ENCODE measurements at places on chromosomes 1 and 21.

DNA sequence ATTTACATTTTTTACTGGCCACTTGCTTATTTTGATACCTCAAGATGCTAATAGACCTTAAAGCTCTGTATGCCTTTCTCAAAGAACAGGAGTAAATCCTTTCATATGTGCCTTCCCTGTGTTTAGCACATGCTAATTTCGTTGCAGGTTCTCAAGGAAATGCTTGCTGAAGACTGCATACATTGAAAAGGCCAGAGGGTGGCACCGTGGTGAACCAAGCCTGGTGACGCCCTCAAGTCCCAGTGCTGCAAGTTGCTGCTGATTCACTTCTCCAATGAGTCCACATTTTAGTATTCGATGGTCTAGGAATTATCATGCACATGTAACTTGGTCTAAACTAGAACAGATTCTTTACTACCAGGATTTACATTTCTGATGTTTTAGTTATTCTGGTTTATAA is 94.1 kb downstream of the CLDN17 start:
- peak; percentile 44 for DNase-seq

DNA sequence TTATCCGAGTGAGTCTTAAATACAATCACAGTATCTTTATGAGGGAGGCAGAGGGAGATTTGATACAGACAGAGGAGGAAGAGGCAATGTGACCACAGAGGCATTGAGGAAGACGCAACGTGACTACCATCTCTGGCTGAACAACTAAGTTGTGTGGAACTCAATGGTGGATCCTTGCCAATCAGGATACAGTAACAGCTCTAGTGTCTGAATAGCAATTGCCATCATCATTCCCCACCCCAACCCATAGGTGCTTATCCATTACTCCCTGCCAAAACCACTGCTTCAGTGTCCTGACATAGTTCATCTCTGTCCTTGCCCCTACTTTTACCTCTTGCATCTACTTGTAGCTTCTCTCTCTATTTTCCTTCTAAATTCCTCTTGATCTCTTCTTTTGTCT is 20.5 kb upstream of the RHBDL2 start:
- DNase-seq = no peak

GRCh38 chr1:175635092-175635491 is 108.3 kb downstream of the TNR start:
- DNase-seq = no peak

- DNase-seq = peak; percentile 65
Observed at GRCh38 chr21:35163411-35163810, 114.3 kb upstream of the RUNX1 start.

- DNase-seq = no peak
Observed at GRCh38 chr1:66357478-66358197, 176.3 kb upstream of the SGIP1 start.

DNA sequence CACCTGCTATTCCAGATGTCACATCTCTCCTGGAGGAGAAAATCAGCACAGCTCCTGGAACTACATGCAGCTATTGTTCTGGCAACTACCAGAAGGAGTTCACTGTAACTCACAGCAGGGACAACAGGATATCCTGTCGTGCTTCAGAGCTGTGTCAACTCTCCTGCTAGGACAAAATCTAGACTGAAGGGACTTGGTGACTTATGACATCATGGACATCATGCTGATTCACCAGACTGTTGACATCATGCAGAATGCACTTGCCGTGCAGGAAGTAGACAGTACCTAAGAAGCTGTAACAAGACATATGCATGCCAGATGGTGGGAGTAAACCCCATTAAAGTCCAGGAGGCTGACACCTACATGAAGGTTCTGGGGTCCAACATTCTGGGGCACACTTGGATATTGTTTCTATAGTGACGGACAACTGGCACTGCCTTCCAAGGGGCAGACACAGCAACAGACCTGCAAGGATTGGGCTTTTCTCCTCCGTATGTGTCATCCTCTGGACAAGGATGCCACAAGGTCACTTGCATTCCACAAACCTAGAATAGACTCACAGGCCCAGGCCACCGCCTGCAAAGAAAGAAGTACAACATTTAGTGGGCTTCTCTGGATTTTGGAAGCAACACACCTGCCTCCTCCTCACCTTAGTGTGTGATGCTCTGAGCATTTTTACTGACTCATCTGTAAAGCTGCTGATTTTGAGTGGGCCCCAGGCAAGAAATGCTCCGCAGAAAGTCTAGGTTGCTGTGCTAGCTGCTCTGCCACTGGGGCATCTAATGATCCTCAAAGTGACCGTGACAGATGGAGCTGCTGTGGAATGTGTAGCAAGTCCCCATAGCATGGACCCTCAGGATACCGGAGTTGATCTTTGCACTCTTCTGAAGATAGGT is 249.2 kb downstream of the MATN1 start:
- no peak for DNase-seq

GRCh38 chr1:78673120-78673519 is 23.5 kb downstream of the IFI44 start:
- DNase-seq = no peak

GRCh38 chr21:33036430-33037162 is 10.9 kb downstream of the OLIG2 start:
- DNase-seq = no peak

DNA sequence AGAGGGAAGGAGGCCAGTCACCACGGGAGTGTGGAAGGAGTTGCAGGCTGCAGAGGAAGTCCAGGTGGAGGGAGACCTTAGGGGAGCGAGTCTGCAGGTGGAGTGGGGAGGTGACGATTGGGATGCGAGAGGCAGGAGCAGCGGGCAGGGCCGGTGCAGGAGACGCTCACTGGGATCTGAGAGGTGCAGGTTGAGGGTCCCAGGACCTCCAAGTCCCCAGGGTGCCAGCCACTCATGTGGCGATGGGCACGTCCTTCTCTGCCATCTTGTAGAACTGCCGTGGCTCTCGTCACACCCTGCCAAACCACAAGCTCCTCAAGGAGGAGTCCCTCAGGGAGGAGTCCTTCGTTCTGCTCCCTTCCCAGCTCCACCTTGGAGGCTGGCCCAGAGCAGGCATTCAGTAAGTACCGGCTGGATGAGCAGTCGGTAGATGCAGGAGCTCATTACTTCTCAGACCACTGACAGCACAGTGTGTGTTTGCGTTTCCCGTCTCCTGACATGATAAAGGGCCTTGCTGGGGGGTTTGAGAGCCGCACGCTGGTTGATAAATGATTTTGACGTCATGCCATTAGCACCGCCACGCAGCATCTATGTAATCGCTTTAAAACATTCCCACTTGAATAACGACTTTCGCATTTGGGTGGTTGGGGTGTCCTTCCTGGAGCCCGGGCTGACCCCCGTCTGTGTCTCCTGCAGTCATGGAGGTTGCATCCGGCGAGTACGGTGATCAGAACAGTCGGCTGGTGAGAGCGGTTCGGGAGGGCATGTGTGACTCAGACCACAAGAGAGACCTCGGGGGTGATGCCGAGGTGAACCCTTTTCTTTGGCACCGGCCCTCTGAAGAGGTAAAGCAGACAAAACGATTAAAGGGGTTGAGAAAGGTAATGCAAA is 27.8 kb downstream of the TFF3 start:
- no peak for DNase-seq

DNA sequence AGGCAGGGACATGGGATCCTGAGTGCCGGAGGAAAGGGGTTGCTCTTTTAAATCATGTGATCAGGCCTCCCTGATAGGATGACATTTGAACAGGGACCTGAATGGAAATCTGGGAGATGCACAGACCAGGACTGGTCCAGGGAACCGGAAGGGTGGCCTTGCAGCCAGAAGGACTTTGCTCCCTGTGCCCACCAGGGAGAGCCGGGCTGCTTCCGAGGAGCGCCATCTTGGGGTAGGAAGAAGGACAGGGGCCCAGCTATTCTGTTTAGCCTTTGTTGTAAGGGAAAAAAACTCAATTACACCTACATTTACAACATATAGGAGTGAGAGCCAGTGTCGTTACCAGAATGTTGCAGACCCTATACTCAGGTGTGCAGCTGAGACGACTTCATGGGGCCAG is 5.5 kb downstream of the KLHDC7A start:
- DNase-seq = no peak

GRCh38 chr1:98184856-98185255 is 264.0 kb upstream of the DPYD start:
- DNase-seq = no peak

GRCh38 chr1:40717955-40718354 is 26.5 kb downstream of the NFYC start:
- no peak for DNase-seq

DNA sequence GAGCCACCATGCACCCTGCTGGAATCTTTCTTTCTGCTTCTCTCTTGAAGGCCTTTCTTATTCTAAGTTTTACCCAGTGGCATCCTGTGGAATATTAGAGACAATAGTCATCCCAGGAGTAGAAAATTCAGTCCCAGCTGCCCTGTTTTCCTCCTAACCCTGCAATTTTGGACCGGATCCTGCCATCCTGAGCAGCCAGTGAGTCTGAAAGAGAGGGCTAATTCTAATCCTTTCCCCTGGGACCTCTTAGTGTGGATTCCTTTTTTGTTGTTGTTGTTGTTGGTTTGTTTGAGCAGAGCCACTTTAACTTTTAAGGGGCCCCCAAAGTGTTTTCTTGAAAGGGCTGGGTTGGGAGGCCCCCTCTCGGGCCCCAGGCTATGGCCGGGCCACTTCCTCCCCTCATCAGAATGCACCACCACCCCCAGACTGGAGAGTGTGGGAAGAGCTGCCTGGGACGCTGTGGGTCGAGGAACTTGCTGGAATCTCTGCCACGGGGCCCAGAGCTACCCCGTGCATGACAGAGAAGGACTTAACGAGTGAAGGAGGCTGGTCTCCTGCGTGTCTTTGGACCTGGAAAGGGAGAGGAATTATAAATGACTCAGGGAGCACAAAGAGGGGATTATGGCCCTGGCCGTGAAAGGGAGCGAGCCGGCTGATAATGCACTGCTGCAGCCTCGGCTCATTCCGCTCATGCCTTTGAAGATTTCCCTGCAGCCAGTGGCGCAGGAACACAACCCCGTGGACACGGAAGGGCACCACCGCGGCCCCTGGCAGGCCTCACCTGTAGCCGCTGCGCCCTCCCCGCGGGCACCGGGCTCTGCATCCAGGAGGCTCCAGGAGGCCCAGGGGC is 81.0 kb upstream of the AKT3 start:
- no peak for DNase-seq
